ENCODE measurements at places on chromosomes 12 and 14.

- no peak for DNase-seq
These were observed 80.8 kb upstream of the C12orf71 start for GRCh38 chr12:27163048-27163715.

DNA sequence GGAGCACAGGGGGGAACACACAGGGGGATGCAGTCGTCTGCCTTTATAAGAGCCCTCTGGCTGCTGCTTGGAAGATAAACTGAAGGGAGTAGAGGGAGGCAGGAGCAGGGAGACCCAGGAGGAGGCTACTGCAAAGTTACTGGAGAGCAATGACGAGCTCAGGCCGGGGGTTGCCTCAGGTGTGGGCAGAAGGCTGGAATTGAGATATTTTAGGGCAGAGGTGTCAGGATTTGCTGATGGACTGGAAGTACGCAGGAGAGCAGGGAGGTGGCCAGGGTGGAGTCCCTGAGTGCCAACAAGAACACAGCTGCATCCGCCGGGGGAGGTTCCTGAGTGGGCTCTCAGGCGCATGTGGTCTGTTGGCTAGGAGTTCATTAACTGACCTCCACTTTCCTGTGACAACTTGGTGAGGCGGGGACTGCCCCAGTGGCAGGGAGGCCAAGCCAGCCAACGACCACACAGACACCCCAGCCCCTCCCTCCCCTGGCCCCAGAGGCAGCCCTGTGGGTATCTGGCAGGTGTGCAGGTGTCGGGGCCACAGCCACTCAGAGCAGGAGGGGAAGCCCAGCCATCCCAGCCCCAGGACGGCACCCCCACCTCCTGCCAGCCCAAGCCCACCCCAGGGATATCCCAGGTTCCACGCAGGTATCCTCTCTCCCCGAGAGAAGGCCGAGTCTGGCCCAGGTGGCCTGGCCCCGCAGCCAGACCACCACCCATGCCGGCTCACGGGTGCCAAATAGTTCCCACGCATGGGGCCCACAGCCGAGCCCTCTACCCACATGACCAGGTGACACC lies 85.4 kb downstream of the NCOR2 start:
- no peak for DNase-seq

GRCh38 chr12:120515496-120515895 lies 13.5 kb downstream of the COQ5 start:
- no peak for DNase-seq

DNA sequence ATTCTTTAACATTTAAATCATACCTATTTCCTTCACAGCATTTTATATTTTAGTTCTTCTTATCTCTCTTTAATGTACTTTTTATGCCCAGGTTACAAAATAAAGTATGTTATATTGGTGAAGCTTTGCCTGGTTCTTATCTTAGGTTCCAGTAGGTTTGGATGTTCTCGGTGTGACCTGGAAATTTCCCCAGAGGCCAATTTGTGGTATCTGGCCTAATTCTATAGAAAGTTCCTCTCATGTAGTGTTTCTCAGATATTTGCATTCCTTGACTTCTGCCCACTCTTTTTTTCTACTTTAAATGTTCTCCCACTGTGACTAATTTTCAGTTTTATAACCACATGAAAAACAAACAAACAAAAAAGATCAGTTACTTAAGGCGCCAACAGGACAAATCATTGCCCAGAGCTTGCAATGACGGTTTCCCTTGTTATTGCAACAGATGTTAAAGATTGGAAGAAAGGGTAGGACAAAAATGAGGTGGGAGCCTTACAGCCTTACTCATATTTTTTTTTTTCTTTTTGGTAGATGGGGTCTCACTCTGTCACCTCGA lies 41.2 kb upstream of the PPM1H start:
- DNase-seq: no peak

- DNase-seq: no peak
These were observed 855.3 kb upstream of the FLRT2 start for GRCh38 chr14:84674636-84675035.

DNA sequence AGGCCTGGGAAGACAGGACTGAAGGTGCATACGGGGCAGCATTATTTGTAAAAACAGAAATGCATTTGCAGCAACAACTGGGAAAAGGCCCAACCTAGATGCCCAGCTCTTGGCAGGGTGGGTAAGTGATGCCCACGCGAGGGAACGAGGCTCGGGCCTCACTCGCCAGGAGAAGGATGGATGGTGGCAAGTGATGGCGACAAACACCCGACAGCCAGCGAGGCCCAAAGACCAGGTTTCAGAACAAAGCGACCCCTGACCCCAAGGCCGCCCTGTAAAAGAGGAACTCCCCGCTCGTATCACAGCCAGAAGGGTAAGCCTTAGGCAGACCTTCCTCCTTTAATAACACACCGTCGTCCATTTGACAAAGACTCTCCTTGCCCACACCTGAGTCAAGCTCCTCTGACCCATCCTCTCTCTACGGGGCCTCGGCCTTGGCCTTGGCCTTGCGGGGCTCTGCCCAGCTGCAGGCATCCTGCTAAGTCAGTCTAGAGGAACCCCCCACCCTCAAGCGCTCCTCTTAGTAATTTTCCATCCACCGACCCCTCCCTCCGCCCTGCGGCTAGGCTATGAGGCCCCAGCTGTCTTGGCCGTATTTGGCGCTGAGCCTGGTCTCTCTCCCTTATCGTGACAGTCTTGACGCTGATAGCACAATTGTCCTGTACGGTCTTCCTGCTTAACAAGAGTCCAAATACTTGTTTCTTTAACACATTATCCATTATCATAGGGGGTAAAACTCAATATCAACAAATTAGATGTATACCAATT lies 80.2 kb downstream of the NCOR2 start:
- DNase-seq: no peak

- DNase-seq: no peak
These were observed 106.1 kb upstream of the TMEM132D start for GRCh38 chr12:130009961-130010360.

DNA sequence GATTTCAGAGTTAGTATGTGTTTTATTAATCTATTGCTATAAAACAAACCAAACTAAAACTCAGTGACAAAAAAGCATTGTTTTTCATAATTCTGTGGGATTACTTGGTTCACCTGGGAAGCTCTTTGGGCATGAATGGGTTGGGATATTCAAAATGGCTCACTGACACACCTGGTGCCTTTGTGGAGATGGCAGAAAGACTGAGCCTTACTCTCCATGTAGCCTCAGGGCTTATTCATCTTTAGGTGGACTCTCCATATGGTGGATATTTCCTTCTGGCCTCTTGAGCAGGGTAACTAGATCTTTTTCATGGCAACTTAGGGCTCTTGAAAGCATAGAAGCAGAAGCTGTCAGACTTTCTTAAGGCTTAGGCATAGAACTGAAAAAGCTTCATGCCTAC lies 1102.8 kb upstream of the SEL1L start:
- no peak for DNase-seq

DNA sequence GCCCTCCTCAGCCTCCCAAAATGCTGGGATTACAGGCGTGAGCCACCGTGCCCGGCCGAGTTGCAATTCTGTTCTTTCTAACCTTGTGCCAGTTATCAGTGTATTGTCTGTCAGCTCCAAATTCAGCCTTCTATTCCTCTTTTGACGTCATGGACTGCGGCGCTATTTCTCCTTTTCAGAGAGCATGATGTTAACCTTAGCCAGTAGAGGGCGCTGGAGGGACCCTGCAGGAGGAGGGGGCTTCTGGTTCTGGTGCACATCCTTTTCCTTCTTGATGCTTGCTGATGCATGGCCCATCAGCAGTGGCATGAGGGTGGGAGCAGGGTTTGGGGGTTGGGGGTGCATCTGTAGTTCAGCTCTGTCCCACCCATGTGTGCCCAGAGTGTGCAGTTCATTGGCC lies 179.3 kb upstream of the RMST start:
- no peak for DNase-seq

GRCh38 chr12:127941332-127941731 lies 325.6 kb upstream of the TMEM132C start:
- no peak for DNase-seq

DNA sequence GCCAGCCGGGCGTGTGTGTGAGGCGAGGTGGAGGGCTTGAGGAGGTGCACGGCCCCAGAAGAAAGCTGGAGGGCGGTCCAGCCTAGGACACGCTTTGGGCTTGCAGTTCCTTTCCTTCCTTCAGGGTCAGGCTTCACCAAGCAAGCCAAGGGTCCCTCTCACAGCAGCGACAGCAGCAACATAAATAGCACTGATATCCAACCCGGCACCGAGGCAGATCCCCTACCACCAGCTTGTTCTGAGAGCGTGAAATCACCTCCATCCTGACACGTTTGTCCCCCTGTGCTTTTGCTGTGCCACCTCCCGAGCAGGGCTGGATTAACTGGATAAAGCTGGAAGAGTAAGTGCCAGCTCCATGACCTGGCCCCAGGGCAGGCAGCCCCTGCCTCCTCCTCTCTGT lies 251.4 kb downstream of the CACNA1C start:
- no peak for DNase-seq

GRCh38 chr14:79369359-79370332 lies 841.7 kb downstream of the DIO2 start:
- no peak for DNase-seq

DNA sequence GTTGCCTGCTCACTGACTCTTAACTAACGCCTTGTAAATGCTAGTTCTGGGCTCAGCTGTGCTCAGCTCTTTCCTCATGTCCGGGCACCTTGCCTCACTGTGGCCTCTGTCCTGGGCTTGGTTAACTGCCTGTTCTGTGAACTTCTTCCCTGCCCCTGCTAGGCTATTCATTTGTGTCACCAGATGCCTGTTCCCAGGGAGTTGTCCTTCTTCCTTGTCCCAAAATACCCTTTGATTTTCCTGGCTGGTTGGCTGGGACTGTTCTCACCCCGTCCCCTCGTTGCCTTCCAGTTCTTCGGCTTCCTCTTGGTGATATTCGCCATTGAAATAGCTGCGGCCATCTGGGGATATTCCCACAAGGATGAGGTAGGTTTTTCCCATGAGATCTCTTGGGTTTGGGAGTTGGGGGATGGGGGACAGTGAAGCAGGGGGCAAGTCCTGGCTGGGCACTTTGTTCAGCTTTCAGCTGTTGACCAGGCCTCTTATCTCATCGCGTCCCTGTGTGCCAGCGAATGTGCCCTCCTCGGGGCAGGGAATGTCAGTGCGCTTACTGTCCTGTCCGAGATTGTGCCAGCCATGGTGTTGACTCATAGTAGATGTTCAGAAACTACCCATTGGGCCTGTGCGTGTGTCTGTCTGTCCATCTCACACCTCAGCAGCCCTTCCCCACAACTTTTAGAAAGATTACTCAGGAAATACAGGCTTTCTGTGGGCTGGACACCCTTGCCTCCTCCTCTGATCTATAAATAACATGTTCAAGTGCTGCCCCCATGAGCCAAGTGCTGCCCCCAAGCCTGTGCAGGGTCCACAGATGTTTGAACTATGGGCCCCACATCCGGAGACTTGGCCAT lies 33.1 kb downstream of the CD9 start:
- no peak for DNase-seq

- no peak for DNase-seq
These were observed 17.5 kb upstream of the CCDC63 start for GRCh38 chr12:110829308-110829707.

GRCh38 chr14:102593825-102594137 lies 1.3 kb downstream of the RCOR1 start:
- DNase-seq: peak; percentile 41
